ENCODE measurements at places on chromosomes 2 and 18.

DNA sequence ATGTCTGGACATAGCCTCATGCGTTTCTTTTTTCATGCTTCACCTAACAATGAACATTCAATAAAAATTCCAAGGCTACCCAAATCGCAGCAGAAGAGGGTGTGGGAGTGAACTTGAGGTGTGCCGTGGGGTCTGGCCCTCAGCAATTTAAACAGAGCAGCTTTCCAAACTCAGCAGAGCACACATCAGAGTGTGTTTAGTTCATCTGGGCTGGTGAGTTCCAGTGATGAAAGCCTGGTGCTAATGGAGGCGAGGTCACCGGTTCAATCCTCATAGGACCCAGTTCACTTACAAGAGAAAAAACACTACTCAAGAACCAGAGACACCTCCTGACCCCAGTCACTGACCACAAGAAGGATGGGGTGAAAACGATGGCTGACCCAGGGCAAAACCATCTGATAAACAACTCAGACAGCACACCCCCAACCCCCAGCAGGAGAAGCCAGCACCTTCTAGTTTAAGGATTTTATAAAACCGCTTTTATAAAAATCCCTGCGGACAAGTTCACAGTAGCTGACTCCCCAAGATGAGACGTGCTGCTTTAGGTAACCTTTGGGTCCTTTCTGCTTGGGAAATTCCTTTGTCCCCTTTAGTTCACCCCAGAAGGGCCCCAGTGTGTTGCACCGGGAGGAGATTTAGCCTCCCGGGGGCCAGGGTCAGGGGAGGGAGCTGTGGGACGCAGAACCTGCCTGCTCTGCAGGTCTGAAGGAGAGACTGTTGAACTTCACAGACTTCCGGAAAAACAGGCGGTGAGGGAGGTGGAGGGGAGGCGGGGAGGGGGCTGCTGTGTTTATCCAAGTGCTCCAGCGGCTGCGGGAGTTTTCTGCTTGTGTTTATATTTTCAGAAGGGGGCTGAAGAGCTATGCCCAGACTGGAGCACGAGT lies 152.7 kb upstream of the SOX11 start:
- no peak for DNase-seq

GRCh38 chr2:8623576-8623957 lies 58.3 kb upstream of the ID2 start:
- no peak for DNase-seq

DNA sequence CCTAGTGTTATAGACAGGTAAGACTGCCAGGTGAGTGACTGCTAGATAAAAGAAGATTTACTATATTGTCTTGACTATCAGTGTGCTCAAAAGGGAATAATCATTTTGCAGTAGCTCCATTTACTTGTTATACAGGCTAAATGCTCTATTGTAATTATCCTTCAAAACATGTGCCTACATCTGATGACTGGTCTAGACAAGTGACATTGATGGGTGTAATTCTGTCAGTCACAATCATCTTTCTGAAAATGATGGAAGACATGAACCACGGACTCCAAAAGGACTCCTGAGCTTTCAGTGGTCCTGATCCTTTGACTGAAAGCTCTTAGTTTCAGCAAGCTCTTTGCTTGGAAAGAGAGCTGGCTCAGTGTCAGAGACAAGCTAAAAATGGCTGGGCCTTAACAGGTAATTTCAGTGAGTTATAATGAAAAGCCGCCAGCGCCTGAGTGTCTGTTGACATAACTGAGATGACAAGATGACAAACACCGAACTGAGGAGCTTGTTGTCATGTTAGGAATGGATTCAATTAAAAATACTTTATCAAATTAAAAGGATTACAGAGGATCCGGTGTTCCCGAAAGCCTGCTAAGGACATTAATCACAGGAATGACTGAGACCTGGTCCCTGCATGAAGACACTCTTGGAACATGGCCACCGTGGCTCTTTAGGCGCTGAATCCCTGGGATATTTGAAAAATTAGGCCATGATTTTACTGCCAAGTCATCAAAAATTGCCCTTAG lies 141.7 kb downstream of the CMPK2 start:
- DNase-seq, result no peak

DNA sequence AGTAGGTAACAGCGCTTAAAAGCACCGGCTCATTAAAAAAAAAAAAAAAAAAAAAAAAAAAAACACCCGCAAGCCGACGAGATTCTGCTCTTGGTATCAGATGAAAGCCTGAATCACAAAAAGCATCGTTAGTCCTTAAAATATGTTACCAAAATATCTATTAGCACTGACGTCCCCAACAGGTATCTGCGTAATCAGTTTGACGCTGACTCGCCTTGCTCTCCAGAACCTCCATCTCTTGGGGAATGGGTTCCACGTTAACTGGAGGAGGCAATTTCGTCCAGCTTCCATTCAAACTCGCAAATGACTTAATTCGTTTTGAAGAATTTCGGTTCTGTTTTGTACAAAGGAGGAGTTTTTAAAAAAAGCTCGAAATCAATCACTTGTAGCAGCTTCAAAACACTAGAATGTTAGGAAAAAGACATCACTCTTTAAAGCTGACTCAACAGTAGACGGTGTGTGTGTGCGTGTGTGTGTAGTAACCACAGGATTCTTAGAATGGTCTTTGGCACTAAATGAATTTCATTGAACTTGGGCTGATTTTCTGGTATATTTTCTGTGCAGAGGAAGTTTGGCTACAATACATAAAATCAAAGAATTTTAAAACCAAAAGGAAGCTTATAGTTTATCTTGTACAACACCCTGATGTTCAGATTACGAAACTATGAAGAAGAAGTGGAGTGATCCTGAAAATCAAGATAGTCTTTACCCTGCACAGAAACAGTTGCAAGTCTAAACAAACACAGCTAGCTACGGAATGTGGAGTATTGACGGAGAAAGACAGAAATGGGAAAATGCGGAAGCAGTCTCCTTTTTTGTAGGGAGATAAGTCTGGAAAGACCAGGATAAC lies 1.1 kb upstream of the PGAP1 start:
- peak; percentile 39 for DNase-seq

- DNase-seq, result no peak
These were observed 86.3 kb upstream of the LGALSL start for GRCh38 chr2:64367444-64368232.

- no peak for DNase-seq
These were observed 286.8 kb downstream of the TRIB2 start for GRCh38 chr2:13003500-13003899.

DNA sequence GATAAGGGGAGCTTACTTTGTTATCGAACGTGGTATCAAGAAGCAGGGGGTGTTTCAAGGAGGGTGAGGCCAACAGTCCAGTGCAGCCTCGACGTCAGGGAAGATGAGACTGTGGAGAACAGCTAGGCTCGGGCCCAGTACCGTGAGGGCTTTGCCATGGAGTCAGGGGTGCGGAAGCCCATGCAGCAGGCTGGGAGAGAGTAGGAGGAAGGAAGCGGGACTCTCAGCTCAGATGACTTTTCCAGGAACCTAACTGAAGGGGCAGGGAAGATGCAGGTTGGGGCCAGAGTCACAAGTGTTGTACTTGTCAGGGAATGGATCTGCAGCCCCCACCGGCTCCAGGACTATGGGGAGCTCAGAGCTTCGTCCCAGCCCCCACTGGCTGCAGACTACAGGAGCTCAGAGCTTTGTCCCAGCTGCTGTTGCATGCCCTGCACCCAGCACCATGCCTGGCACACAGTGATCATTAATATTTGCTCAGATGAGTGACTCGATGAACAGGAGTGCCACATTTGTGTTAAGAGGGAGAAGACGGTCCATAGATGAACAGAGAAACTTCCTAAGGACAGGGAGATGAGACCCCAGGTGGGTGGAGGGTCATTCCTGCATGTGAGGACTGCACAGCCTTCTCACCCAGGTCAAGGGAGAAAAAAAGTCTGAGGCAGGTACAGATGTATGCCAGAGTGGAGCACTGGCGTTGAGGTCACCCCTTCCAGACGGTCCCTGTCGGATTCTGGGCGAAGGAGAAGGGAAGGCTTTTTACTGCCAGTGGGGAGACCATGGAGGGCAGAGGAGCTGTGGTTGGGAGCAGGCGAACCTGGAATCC lies 36.4 kb downstream of the PTGR3 start:
- no peak for DNase-seq

All from inflammatory macrophage treated with lipopolysaccharide for 4 hours (primary cell).